Stimulated activated CD4-positive, alpha-beta T cell treated with anti-CD3 and anti-CD28 coated beads, Interleukin-1b, Interleukin-23, amount 100 ng/mL, for 4 hours (primary cell): ENCODE measurements at places on chromosomes 3 and 15.

DNA sequence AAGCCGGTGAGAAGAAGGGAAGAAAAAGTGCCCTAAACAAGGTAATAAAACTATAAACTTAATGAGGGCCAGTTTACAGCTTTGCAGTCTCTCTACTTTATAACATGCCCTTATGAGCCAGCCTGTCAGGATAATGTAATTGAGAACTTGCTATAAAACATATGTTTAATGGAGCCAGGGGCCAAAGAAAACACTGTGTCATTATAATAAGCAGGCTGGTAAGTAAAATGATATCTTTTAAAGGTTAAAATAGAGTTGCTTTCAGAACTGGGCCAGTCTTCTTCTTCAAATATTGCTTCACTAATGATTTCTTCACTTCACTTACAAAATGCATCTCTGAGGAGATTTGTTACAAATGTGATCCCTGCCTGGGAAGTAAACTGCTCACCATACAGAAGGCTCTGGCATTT lies 192.5 kb downstream of the SHOX2 start:
- no peak for DNase-seq

- DNase-seq: no peak
These were observed 184.3 kb downstream of the PCCB start for GRCh38 chr3:136434429-136434828.

GRCh38 chr3:50447290-50447840 lies 56.1 kb downstream of the CACNA2D2 start:
- no peak for DNase-seq

DNA sequence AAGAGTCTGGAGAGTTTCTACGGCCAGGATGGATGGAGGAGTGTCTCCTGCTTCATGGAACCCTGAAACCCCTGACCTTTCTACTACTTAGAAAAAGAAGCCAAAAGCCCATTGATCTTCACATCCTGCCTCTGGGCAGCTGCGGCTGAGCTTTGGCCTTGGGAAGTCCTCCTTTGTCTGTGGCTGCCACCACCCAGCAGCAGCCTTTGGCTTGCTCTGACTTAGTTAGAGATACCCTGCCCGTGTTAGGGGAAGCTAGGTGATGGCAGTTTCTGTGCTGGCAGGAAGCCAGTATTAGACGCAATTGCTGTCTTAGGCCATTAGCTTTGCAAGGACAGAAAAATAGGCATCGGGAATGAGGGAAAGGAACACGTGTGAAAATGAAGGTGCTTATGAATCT lies 18.8 kb downstream of the APH1B start:
- no peak for DNase-seq

- no peak for DNase-seq
These were observed 38.2 kb upstream of the CNOT10 start for GRCh38 chr3:32646761-32647160.

DNA sequence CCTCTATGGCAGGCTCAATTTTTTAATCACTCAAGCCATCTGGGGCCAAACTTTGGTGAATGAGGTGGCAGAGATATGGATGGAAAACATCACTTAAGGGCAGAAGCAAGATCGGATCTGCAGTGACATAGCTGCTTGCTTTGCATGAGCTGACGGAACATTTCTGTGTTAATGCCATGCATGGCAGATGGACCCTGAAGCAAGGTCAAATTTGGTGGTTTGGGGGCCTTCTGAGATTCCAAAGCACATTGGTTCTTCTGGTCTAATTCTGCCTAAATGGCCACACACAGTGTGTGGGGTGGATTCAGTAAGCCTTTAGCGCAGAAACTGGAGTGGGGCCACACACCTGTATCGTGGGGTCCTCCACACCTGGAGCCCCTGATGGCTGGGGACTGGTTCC lies 38.3 kb upstream of the BCL2L10 start:
- DNase-seq: no peak

- DNase-seq: no peak
These were observed 375.3 kb downstream of the ROBO1 start for GRCh38 chr3:79392479-79392878.

DNA sequence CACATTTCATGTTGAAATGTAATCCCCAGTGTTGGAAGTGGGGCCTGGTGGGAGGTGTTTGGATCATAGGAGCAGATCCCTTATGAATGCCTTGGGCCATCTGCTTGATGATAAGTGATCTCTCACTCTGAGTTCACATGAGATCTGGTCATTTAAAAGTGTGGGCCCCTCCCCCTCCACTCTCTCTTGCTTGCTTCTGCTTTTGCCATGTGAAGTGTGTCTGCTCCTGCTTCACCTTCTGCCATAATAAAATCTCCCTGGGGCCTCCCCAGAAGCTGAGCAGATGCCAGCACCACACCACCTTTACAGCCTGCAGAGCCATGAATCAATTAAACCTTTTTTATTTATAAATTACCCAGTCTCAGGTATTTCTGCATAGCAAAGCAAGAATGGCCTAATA lies 14.2 kb upstream of the CD200R1L start:
- DNase-seq: no peak

DNA sequence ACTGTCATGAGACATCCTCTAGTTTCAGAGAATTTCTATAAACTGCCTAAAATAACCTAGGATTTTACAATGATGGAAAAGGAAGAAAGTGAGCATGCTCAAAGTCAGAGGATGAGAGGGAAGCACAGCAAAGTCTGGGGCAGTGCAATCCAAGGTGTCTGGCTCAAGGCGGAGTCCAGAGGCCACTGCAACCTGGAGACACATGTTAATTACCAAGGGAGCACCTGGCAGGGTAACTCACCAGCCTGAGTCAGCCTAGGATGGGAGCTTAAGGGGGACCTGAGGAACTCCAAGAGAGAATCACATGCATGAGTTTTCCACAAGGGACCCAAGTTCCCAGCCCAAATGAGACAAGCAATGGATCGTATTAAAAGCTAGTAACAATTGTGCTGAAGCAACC lies 49.8 kb downstream of the PLD1 start:
- no peak for DNase-seq

- no peak for DNase-seq
These were observed 20.4 kb downstream of the TERC start for GRCh38 chr3:169744366-169745054.

DNA sequence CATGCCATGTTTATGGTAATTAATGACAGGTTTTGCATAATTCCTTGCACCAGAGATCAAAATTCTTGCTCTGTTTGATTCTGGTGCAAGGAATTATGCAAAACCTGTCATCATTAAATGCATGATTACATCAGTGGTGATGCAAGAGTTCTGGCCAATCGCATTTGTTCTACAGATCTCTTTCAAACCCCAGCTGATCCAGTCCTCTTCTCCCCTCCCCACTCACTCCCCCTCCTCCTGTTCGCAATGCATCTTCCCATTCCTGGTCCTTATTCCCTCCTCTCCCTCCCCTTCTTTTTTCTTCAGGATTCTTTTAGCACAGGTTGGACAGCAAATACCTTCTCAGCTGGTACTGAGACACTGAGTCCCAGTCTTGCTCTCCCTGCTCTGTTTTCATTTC lies 82.1 kb downstream of the GABRB3 start:
- no peak for DNase-seq

DNA sequence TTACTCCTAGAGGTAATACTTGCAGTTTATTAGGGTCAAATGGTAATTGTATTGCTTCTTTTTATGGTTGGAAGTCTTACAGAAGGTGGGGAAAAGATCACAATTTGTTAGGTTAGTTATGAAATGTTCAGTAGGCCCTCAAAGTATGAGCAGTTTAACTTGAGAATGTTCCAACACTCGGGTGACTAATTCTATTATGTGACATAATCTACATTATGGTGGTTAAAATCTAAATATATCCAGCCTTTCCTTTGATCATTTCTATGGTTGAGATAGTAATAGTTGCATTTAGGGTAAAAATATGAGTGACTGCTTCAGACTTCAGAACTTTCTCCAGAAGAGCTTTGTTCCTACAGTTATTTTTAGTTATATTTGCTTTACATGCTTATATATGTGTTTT lies 19.6 kb upstream of the FBXO22 start:
- no peak for DNase-seq

DNA sequence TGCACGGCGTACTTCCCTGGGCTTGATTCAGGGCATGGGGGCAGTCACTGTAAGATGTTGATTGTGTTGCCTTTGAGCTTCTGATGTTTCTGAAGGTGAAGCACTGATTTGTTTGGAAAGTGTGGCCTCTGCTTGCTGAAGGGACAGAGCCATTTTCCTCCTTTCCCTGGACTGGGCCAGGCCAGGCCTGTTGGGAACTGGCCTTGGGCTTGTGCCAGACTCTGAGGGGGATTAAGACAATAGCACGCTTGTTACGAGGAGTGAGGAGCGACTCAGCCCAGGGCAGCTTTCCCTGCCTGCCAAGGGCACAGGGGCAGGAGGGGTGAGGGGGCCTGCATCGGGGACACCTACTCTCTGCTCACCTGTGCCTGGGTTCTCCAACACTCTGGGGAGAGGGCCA lies 42.9 kb downstream of the LINGO1 start:
- DNase-seq: no peak

DNA sequence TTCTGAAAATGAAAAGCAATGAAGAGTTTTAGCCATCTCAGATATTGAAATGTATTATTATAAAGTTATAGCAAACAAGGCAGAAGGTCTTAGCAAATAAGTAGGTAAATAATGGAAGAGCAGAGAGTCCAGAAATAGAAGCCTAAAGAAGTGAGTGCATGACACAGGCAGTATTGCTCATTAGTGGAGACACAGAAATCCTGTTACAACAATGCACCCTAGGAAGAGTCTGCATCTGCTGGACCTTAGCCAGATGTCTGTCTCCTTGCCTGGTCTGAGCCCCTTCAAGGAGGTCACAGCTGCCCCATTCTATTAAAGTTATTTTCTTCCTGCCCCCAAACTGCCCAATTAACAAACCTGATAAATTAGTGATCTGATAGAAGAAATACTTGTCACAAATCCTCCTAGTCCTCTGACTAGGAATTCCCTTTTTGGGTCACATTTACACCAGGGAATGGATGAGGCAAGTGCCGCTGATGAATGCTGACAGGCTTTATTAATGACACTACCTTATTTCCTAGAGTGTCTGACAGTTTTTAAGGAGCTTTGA lies 51.9 kb downstream of the HOMER2 start:
- no peak for DNase-seq

DNA sequence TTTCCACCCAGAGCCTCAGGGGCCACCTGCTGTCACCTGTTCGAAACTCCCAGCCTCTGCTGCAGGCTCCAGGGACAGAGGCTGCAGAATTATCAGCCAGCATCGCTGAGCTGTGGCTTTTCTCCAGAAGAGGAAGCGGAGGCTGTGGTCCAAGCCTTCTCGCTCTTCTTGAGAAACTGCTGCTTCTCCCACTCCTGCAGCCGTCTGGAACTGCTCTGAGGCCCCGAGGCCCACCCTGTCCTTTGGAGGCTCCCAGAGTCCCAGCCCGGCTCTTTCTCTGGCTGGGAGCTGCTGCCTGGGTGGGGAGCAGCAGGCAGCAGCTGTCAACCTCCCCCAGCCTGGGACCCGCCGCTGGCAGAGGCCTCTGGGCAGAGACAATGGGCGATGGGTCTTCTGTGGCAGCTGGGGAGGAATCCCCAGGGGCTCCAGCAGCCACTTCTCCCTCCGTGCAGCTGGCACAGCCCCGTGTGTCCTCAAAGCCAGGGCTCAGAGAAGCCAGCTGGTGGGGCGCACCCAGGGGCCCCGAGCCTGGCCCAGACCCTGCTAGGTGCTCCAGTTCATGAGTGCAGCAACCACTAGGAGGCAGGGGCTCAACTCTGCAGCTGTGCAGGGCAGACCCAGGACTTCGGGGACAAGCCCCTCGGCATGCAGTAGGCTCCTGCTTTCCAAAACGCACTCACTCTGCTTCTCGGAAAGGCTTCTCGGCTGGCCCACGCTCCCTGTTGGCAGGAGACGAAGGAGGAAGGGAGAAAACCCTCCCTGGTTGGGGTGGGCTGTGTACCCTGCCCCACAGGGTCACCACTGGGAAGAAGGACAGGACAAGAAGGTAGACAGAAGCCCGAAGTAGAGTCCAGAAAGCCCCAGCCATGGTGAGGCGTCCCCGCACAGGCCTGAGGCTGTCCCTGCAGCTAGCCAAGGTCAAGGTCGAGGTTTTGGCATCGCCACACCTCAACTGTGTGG lies 49.9 kb upstream of the FURIN start:
- DNase-seq: no peak

DNA sequence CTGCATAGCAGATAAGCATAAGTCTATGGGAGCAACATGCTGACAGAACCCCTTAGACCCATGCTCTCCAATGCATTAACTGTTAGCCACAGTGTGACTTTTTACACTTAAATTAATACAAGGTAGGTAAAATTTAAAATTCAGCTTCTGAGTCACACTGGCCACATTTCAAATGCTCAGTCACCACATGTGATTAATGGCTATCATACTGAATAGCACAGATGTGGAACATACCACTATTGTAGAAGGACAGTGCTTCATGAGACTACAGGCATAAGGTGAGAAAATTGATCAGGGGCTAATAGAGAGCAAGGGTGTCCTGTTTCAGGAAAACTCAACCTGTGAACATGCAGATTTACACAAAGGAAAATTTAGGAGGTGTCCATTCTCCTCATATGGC lies 357.0 kb upstream of the SEMA6D start:
- DNase-seq: no peak

DNA sequence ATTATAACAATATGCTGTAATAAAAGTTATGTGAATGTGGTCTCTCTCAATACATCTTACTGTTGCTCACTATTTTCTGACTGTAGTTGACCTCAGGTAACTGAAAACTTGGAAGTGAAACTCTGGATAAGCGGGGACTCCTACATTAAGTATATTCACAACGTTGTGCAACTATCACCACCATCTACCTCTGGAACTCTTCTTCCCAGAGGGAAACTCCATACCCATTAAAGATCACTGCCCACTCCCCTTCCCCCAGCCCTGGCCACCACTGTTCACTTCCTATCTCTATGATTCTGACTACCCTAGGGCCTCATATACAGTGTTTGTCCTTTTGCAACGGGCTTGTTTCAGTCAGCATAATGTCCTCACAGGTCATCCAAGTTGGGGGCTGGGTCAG lies 20.7 kb downstream of the SLCO3A1 start:
- DNase-seq: no peak

- no peak for DNase-seq
These were observed 278.0 kb downstream of the FOXP1 start for GRCh38 chr3:71305231-71306206.

DNA sequence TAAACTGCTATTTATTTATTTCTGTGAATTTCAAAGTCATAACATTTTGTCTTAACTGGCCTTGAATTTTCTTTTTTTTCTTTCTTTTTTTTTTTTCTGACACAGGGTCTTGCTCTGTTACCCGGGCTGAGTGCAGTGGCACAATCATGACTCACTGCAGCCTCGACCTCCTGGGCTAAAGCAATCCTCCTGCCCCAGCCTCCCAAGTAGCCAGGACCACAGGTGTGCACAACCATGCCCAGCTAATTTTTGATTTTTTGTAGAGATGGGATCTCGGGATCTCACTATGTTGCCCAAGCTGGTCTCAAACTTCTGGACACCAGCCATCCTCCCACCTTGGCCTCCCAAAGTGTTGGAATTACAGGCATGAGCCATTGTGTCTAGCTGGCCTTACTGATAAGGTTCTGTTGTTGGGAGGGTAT lies 77.4 kb upstream of the TNFSF10 start:
- DNase-seq: no peak

- no peak for DNase-seq
These were observed 489.2 kb upstream of the UBE2E2 start for GRCh38 chr3:22713936-22714335.

GRCh38 chr15:52505151-52505550 lies 23.5 kb downstream of the MYO5A start:
- DNase-seq: no peak
